ENCODE measurements at places on chromosomes 3 and 15.

DNA sequence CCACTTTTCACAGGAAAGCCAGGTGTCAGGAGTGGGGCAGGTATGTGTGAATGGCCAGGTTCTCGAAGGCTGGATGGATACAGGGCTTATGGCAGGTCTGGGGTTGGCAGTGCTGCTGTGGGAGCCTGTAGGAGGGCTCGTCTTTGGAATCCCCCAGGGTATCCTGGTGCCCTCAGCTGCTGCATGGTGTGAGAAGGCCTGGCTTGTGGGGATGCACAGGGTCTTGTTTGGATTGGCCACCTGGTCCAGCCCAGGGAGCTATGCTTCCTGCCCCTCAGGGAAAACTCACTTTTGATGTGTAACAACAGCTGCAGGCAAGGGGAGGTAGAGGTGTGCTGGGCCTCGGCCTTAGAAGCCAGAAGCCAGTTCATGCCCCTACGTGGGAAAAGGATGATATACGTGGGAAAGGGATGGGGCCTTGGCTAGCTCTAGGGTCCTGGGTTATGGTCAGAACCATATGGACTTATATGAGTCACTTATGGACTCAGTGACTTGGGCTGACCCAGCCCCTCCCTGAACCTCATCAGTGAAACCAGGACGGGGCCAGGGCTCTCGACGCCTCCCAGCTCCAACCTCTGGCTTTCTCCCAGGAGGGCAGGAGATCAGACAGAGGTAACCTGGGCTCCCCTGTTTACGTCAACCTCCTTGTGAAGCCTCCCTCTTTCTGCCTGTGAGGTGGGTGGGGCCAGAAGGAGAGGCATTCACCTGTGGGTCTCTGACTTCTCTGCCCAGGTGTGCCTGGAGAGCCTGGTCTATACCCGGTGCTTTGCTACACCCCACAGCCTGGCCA is 37.8 kb upstream of the CSPG4 start:
- no peak for DNase-seq

DNA sequence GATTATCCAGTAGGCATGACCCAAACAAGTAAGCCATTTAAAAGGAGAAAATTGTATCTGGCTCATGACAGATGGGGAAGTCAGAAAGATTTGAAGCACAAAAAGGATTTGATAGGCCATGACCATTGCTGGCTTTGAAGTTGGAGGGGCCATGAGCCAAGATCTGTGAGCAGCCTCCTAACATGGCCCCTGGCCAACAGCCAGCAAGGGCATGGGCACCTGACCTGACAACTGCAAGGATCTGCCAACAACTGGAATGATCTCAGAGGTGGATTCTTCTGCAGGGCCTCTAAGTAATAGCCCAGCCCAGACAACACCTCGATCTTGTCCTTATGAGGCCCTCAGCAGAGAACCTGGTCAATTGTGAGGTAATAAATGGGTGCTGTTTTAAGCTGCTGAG is 93.0 kb downstream of the ARNT2 start:
- no peak for DNase-seq

- no peak for DNase-seq
Observed at GRCh38 chr3:178172121-178172520, 364.1 kb upstream of the KCNMB2 start.

GRCh38 chr3:185316740-185317412 is 46.1 kb upstream of the MAP3K13 start:
- DNase-seq = no peak

GRCh38 chr3:179147514-179147872 is 664 bp upstream of the PIK3CA start:
- DNase-seq = peak; percentile 27

DNA sequence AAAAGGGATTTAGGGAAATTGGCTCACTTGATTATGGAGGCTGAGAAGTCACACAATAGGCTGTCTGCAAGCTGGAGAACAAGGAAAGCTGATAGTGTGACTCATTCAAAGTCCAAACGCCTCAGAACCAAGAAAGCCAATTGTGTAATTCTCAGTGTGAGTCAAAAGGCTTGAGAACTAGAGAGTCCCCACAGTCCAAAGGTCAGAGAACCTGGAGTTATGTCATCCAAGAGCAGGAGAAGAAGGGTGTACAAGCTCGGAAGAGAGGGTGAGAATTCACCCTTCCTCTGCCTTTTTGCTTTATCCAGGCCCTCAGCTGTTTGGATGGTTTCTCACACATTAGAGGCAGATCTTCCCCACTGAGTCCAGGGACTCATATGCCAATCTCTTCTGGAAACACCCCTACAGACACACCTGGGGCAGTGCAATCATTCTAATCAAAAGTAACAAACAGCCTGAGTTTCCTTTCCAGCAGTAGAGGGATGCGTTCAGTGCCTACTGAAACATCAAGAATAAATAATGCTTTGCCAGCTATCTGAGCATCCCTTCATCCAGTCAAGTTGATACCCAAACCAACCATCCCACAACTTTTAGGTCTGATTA is 271.5 kb downstream of the SATB1 start:
- no peak for DNase-seq

- DNase-seq = no peak
Observed at GRCh38 chr3:5218815-5219214, 31.3 kb downstream of the EDEM1 start.

- DNase-seq = no peak
Observed at GRCh38 chr3:161969867-161970266, 473.3 kb downstream of the OTOL1 start.

GRCh38 chr3:188236271-188236670 is 82.3 kb downstream of the LPP start:
- no peak for DNase-seq

DNA sequence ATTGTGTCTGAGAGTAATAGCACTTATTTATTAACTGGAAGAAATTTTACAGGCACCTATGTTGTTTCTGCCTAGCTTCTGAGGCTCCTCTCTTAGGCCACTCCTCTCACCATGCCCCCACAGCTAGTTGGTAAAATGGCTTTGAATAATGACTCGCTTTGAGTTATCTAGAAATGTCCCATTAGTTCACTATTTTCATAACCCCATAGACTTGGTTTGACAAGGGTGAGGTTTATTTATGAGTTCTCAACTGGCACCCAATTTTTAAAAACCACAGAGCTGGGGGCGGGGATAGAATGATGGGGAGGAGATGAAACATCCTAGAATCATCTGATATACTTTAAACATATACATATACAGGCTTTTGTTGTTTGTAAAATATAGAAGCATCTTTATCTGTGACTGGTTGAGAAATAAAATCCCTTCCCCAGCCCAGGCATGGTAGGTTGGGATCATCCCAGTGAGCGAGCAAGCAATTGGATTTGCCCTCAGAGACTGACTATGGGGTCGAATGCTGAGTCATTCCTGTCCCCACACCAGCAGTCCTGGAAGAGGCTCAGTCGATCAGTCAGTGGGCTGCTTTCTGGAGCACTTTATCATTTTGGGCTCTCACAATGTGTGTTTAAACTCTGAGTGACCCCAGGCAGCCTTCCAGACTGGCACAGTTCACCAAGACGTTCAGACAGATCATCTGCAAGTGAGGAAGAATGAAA is 60.2 kb upstream of the TSEN2 start:
- DNase-seq = peak; percentile 56

DNA sequence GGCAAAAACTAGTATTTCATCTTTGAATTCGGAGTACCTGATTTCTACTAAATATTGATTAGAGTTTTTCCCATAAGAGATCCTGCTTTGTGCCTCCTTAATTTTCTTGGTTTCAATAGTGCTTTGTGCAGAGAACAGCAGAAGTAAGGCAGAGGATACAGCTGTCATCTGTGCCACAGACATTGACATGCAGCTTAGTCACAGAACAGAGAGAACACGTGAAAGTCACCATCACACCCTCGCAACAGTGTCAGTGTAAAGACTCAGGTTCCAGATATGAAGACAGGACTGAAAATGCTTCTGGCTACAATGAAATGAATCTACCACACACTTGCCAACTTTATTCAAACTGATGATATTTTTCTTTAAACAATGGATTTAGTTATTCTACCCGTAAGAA is 942.8 kb upstream of the CFAP20DC start:
- no peak for DNase-seq

GRCh38 chr3:18049096-18049495 is 306.7 kb upstream of the TBC1D5 start:
- no peak for DNase-seq

DNA sequence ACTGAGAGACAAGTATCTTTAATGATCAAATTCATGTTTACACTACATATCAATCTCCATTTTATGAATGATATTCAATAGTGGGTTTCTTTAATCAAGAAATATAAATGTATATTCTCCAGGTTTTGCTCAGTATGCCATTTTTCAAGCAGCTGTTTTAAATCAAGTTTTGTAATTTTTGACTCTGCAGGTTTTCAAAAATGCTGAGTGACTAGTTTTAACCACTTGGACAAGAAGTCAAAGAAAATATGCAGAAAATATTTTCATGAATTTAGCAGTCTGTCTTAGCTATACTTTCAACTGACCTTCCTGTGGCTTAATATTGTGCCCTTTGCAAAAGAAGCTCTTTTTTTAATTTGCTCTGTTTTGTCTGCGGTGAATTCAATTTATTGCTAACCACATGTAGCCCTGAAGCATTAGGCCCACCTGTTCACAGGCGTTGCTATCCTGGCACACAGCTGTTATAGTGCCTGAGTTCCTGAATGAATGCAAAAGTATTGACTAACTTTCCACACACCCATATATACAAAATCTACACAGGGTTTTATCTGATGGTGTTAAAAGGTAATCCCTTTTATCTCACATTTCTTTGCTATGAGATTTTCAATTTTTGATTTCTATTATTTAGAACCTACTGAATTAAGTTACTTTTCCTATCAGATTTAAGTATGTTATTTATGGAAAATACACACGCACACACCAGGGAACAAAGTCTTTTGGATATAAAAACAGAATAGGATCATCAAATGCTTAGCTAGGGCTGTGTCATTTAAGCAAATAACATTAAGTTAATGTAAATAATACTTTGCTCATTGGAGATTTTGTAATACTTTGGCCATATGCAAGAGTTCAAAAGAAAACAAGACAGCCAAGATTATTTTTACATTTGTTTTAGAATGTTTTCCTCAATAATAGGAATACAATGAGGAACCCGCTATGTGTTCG is 1166.1 kb upstream of the GBE1 start:
- DNase-seq = peak; percentile 6

- DNase-seq = no peak
Observed at GRCh38 chr3:4758957-4759656, 220.1 kb upstream of the BHLHE40 start.
